Foreskin keratinocyte (primary cell): ENCODE measurements at places on chromosomes 4 and X. TPM values are rescaled to one million over a fixed set of nuclear protein-coding genes. Genes with fewer than 3 reads are reported as not detected.

The GAGE12J gene
- not detected in 2 replicates for polyA plus RNA-seq

The SLC9B1 gene
- 0.16 and 0.18 TPM in 2 replicates for polyA plus RNA-seq

The PABPC1L2B gene
- not detected in 2 replicates for polyA plus RNA-seq

The CHRDL1 gene
- polyA plus RNA-seq: not detected in 2 replicates

The FGFBP2 gene
- polyA plus RNA-seq: not detected in 2 replicates
